Stimulated activated CD4-positive, alpha-beta T cell treated with anti-CD3 and anti-CD28 coated beads, TNF-alpha, amount 100 ng/mL, for 48 hours (primary cell): ENCODE measurements at places on chromosomes 6 and 20.
A peak's percentile ranks its signal among the peaks of the same experiment; 100 is the strongest.

DNA sequence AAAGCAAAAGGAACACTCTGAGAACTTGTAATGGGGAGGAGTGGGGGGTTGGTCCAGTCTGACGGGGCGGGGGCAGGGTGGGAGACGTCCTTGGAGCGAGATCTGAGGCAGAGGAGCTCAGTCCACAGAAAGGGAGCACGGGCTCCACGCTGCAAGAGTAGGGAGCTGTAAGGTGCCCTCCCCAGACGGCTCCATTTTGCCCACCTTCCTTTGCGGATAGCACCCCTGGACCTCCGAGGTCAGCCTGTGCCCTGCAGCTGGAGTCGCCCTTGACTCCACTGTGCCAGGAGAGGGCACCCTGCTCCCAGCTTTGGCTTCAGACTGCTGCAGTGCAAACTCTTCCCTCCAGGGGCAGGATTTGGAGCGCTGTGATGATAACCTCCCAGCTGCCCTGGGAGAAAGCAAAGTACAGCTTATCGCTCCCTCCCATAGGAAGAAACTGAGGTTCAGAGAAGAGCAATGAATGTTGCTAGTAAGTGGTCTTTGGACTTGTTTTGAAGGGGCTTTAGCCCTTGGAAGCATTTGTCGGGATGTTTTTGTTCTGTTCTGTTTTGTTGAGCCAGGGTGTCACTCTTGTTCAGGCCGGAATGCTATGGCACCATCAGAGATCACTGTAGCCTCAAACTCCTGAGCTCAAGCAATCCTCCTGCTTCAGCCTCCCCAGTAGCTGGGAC lies 9.5 kb upstream of the AHCY start:
- DNase-seq, result peak; percentile 84

- DNase-seq, result peak; percentile 37
These were observed at the start of gene RNF146 for GRCh38 chr6:127266178-127266891. Gene RNF146 (plus strand): TSS chr6:127266864. CDS start chr6:127280339, 13,475 bp downstream.

- peak; percentile 32 for DNase-seq
These were observed 22.9 kb downstream of the ARHGAP18 start for GRCh38 chr6:129686941-129687627.

DNA sequence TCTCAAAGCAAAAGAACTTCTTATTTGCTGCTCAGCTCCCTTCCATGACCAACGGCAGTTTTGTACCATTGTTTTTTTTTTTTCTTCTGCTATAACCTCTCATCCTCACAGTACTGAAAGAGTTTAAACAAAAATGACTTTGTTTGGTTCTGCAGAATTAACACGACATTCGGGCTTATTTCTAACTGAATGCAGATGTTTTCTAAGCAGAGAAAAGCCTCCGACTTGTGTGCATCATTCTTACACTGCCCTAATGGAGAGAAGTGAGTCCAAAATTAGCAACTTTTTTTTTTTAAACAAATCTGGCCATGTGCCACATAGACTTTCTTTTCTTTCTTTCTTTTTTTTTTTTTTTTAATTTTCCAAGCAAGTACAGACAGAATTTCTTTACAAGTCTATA lies 382.7 kb downstream of the HDGFL1 start:
- no peak for DNase-seq
